ENCODE measurements at places on chromosomes 2 and 18.
A peak's percentile ranks its signal among the peaks of the same experiment; 100 is the strongest.

- DNase-seq, result no peak
Observed at GRCh38 chr2:140654565-140654964, 1476.3 kb downstream of the LRP1B start.

GRCh38 chr2:38419499-38419898, 42.4 kb upstream of the ATL2 start:
- no peak for DNase-seq

GRCh38 chr2:112958428-112959108, 19.2 kb upstream of the IL36G start:
- DNase-seq, result peak; percentile 77

DNA sequence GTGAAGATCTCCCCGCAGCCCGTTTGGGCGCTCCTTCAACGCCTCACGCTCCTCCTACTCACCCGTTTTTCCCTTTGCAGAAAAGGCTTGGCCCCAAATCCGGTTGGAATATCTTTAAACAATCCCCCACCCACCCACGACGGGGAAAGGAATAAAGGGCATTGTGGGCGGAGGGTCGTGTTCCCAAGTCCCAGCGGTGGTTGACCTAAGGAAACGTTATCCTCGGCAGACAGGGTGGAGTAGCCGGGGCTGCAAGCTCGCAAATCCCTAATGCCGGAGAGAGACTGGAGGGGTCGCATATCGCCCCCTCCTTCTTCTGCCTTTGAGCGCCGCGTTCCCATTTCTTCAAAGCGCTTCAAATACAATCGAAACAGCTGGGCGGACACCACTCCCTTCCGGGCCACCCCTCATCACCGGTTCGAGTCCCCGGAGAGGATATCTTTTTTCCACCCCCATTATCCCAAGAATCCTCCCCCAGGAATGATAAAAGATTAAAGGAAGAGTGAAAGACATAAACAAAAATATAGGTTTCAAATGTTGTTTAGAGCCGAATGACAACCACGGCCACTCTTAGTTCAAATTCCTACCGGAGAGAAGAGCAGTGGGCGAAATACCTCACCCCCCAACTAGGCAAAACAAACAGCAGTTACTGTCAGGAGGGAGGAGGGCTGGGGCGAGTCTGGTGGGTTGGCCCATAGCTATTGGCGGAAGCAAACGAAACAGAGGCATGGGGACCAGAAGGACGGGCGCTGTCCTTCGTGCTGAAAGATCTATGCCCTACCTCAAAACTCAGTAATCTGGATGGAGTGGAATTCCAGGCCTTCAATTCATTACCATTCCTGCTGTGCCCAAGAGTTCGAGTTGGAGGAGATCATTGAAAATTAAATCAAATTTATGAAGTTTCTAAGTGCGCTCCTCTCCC, 2.8 kb upstream of the GAD1 start:
- peak; percentile 61 for DNase-seq
